Iris pigment epithelial cell (primary cell): ENCODE measurements at places on chromosomes 4 and X.

- DNase-seq: no peak
Measured at GRCh38 chrX:131739823-131740222, 195.9 kb downstream of the OR13H1 start.

DNA sequence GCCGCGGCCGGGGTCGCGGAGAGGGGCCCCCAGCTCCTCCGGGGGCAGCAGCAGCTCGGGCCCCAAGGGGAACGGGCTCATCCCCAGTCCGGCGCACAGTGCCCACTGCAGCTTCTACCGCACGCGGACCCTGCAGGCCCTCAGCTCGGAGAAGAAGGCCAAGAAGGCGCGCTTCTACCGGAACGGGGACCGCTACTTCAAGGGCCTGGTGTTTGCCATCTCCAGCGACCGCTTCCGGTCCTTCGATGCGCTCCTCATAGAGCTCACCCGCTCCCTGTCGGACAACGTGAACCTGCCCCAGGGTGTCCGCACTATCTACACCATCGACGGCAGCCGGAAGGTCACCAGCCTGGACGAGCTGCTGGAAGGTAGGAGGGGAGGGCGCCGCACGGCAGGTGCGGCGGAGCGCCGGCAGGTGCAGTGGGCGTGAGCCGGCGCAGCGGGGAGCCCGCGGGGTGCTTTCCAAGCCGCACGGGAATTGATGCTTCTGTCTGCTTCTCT lies 886 bp downstream of the DCLK2 start:
- peak; percentile 42 for DNase-seq

- DNase-seq: no peak
Measured at GRCh38 chrX:55709735-55710134, 7.8 kb upstream of the RRAGB start.

GRCh38 chrX:70402721-70403120 lies 20.4 kb upstream of the GDPD2 start:
- no peak for DNase-seq

DNA sequence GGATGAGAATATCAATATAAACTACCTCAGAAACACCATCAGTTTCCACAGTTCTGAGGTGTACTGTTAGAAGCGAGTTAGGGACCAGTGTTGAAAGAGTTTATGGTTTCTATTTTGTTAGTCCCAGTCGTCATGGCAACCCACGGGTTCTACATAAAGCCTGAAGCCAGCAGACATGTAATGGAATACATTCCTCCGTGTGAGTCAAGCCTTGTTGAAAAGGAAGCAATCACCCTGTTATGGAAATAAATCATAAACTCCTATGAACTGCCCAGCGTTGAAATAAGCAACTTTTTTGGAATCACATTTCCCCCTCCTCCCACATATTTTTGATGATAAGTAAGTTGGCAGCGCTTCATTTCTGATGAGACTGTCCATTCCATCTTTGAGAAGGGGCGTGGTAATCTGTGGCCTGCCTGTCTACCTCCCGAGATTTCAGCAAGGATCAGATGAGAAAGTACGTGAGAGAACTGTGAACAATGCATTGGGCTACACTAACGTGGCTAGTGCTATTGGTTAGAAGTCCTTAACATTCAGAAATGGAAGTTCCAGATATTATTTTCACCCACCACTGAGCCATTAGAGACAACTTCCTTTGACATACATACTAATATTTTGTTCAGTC lies 40.4 kb upstream of the PDHA1 start:
- DNase-seq: peak; percentile 52

DNA sequence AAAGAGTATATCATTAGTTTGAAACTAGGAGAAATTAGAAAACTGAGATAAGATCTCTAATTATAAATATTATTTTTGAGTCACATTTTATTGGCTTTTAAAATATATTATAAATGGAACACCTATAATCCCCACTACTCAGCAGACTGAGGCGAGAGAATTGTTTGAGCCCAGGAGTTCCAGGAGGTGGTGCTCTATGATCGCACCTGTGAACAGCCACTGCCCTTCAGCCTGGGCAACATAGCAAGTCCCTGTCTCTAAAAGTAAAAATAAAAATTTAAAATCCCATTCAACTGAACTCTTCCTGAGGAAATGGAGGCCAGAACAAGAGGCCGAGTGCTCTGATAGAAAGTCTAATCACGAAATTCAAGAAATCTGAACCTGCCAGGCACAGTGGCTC lies 6.3 kb upstream of the C4orf36 start:
- DNase-seq: peak; percentile 29
